GM13976 (cell line): ENCODE measurements at places on chromosomes 16 and 17.
A peak's percentile ranks its signal among the peaks of the same experiment; 100 is the strongest.

DNA sequence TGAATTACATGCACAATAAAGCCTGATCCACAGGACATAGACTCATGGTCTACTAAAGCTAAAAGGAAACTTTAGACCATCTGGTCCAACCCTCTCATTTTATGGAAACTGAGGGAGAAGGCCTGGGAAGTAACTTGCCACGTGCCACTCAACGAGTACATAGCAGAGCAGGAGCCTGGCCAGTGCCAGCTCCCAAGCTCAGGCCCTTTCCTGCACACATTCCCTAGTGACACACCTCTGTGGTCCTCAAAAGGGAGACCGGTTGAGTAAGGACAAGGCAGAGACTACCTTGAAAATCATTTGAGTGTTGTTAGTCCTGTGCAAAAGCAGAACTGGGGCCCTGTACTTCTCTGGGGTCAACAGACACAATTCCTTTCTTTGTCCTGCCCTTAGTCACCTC, 2.8 kb downstream of the CCL4L2 start:
- DNase-seq: no peak

DNA sequence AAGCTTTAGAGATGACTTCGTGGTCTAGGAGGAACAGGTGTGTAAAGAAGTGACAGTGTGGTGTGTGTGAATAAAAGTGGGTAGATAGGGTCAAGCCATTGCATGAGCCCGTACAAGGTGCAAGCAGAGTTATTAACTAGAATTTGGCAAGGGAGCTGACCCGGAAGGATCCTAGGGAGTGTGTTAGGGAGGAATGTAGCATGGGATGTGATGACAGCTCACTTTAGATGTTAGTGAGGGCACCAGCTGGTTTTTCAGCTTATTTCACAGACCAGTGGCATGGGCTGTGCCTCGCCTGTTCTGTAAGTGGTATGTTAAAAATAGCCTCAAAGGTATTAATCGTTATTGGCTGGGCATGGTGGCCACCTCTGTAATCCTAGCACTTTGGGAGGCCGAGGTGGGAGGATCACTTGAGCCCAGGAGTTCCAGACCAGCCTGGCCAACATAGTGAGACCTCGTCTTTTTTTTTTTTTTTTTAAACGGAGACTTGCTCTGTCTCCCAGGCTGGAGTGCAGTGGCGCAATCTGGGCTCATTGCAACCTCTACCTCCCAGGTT, 8.3 kb downstream of the ANKRD40CL start:
- no peak for DNase-seq

DNA sequence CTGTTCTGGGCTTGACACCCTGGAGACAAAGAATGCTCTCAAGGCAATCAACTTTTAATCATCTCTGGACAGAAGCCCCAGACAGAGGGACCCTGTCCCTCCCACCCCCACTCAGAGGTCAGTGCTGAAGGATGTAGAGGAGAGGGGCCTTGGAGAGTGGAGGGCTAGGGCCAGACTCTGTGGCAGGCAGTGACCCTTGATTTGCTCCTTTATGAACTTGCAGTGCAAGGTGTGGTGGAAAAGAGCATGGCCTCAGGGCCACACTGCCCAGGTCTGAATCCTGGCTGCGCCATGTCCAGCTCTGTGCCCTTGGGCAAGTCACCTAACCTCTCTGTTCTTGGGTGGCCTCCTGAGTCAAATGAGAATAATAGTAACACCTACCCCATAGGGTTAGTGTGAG, 134.3 kb downstream of the TMEM132E start:
- no peak for DNase-seq

DNA sequence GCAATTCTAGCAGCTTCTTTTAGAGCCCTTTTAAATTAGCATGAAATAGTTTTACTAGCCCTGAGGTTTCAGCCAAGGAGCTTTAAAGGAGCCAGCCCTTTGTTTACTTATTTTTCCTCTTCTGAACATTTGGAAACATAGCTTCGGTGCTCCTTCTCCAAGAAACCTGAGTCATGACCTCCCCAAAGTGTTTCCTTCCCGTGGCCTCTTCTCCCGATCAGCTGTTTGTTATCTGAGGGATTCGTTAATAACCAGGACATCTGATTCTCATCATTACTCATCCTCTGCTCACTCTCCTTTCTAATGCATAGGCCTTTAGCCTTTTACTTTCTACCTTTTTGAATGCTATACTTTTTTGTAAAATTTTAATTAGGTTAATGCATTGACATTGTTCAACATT, 204.5 kb downstream of the WWOX start:
- DNase-seq: no peak

GRCh38 chr17:43599835-43600234, 53.7 kb upstream of the ETV4 start:
- DNase-seq: no peak

GRCh38 chr17:1956134-1956533, 69.0 kb downstream of the RTN4RL1 start:
- no peak for DNase-seq

DNA sequence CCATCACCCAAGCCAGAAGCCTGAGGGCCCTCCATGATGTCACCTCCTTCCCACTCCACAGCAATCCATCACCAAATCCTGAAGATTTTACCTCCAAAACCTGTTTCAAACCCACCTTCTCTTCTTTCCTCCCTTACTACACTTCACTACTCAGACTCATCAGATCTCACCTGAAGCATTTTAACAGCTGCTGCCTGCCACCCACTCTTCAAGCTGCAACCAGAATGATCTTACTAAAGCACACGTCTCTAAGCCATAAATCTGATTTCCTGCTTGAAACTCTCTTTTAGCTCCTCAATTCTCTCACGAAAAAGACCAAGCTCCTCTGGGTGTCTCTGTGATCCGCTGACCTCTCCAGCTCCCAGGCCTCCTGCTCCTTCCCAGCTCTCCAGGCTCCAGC, 46.5 kb downstream of the CDK5R1 start:
- peak; percentile 41 for DNase-seq

GRCh38 chr16:15487336-15488284, 53.2 kb downstream of the BMERB1 start:
- DNase-seq: no peak

GRCh38 chr16:72751076-72751475, 296.9 kb downstream of the ZFHX3 start:
- DNase-seq: no peak

GRCh38 chr16:84271037-84271436, 23.6 kb upstream of the WFDC1 start:
- DNase-seq: no peak

- no peak for DNase-seq
Observed at GRCh38 chr16:9061358-9061813, 30.1 kb upstream of the HAPSTR1 start.

GRCh38 chr17:82674656-82675475, 23.6 kb downstream of the RAB40B start:
- DNase-seq: no peak

DNA sequence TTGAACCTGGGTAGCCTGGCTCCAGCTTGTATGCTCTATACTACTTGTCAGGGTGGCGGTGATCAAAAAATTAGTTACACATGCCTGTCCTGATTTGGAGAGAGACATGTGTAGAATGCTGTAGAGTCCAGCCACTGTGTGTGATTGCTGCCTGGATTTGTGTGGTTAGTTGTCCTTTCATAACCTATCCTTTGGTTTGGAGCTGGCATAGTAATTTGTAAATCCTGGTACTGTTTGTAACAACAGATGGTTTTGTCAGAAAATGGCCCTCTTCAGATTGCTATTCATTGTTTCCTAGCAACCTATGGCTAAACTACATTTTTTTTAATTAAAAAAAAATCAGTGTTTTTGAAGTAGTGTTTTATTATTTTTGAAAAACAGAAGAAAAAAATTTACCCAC, 30.5 kb downstream of the ETV4 start:
- DNase-seq: no peak

DNA sequence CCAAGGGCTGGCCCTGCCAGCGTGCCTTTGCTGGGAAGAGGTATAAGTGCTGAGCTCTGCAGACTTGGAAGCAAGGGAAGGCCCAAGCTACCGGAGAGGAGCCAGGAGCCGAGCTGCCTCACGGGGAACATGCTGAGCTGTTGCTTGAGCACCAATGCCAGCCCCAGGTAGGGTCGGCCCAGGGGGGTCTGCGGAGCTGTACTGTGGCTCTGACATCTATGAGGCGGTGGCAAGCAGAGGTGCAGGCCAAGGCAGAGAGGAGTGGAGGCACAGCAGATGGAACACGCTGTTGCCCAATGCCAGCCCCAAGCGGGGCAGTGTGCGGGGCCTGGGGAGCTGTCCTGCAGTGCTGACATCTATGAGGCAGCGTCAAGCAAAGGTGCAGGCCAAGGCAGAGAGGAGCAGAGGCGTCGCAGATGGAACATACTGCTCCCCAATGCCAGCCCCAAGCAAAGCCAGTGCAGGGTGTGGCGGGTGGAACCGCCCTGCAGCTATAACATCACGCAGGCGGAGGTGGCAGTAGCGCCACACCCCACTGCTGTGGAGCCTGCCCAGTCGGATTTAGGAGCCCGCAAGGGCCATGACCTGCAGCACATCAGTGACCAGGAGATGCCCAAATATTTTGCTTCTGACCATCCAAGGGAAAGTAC, 10.0 kb downstream of the GGA2 start:
- no peak for DNase-seq

DNA sequence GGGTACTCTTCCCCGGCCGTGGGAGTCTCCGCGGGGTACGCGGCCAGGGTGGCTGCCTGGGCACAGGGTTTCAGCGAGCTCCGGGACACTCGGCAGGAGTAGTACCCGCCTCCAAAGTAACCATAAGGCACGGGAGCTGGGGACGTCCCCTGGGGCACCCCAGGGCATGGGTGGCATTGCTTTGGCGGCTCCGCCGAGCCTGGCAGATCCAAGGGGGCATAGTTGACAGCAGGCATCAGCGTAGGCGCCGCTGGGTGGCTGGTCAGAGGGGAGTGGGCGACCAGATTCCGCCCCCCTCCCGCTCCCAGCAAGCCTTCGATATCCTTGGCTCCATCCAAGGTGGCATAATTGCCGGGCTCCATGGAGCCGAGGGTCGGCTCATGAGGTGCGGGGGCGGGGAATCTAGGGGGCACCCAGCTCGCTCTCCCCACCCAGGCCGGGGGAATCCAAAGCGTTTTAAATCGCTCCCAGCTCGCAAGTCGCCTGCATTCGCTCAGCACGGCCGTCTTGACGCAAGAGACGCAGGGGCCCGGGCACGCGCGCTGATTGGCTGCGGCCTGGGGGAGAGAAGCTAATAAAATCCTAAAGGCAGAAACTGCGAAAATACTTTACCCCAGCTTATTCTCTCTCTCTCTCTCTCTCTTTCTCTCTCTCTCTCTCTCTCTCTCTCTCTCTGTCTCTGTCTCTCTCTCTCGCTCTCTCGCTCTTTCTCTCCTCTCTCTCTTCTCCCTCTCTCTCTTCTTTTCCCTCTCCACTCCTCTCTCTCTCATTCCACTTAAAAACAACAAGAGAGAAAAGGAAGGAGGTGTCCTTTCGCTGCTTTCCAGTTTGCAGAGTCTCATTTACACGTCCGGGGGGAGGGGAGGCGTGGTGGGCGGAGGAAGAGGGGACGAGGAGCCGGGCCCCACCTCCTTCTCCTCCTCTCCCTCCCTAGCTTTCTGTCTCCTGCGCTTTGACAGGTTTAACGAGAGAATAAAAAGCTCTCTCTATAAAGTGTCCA, at the start of gene HOXB13:
Gene HOXB13, minus strand, starts transcription at position 519 of the 1,000 bp plus-strand sequence. Its CDS starts 157 bp downstream, at position 362.
- DNase-seq: no peak

- DNase-seq: no peak
Observed at GRCh38 chr17:27343977-27344607, 50.2 kb downstream of the WSB1 start.

DNA sequence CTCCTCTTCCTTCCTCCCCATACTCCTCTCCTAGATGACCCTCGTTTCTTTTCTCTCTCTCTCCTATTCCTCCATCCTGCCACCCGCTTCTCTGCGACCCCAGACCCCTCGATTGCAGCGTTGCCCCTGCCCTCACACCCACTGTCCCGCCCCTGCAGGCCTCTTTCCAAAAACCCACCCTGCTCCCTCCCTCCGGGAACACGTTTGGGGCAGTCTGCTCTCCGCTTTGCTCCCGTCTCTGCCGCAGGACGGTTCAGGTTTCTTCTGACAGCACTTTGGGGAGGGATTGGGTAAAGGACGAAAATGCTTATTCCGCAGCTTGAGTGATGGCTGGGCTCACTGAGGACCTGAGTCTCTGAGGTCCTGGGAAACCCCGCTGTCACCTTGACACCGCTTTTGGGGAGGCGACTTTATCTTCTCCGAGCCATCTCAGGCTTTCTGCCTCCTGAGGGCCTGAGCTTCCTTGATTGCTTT, 690 bp downstream of the NDE1 start:
- peak; percentile 74 for DNase-seq

DNA sequence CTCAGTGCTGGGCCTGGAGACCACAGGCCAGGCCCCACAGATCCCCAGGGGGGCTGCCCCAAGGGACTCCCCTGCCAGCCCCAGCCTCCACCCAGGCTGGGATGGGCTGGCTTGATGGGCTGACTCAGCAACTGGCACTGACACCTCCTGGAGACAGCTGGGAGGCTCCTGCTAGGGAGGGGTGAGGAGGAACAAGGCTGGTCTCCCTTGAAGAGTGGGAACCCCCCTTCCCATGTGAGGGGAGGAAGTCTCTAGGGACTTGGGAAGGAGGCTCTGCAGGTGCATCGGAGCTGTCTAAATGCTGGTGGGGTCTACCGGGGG, 10.4 kb downstream of the NHERF1 start:
- no peak for DNase-seq

GRCh38 chr17:14471052-14471451, 170.2 kb downstream of the HS3ST3B1 start:
- no peak for DNase-seq

- DNase-seq: no peak
Observed at GRCh38 chr16:22782314-22782713, 31.6 kb upstream of the HS3ST2 start.

GRCh38 chr16:47480410-47480809, 19.3 kb downstream of the PHKB start:
- DNase-seq: no peak

DNA sequence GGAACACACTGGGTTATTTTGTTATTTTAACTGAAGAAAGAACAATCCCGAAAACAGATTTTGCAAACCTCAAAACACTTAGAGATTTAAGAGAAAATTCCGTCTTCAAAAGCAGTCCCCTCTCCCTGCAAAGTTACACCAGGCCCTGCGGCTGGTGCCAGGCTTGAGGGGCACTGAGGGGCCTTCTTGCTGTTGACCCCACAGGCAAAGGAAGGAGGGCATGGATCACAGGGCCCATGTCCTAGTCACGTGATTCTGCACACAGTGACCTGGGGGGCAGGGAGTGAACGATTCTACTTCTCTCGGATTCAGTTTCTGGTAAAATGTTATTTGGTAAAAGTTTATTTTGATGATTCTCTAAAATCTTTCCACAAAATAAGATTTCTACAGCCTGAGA, 55.3 kb upstream of the FASN start:
- no peak for DNase-seq

DNA sequence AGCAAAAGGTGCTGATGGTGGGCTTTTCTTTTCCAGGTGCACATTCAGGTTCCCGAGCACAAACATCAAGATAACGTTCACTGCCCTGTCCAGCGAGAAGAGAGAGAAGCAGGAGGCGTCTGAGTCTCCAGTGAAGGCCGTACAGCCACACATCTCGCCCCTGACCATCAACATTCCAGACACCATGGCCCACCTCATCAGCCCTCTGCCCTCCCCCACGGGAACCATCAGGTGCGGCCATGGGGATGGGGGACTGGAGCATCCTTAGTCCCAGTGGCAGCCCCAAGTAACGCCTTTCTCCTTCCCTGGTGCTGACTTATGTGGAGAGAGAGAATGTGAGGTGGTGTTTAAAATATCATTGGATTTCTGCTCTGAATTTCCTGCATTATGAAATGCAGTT, 43.8 kb downstream of the FOXK2 start:
- DNase-seq: no peak
